ENCODE measurements at places on chromosomes 11 and 22. TPM values are rescaled to one million over a fixed set of nuclear protein-coding genes. Genes with fewer than 3 reads are reported as not detected.

The DNAJB7 gene
- not detected for total RNA-seq

DNA sequence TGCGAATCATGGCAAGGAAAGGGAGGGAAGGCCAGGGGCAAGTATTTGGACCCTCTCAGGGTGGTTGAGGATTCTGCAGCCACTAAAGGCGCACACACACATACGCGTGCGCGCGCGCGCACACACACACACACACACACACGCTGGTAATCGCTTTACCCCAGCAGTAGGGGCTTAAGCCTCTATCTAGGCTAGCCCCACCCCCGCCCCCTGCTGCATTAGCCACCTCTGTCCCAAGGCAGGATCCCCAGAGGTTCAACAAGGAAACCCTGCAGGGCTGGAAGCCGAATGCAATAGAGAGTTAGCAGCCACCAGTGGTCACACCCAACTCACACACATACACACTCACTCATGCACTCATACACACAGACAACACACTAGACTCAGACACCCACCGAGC is 28.6 kb upstream of the ELFN2 start:
- no peak for DNase-seq

The NCR3LG1 gene
- 0.94 TPM for total RNA-seq

DNA sequence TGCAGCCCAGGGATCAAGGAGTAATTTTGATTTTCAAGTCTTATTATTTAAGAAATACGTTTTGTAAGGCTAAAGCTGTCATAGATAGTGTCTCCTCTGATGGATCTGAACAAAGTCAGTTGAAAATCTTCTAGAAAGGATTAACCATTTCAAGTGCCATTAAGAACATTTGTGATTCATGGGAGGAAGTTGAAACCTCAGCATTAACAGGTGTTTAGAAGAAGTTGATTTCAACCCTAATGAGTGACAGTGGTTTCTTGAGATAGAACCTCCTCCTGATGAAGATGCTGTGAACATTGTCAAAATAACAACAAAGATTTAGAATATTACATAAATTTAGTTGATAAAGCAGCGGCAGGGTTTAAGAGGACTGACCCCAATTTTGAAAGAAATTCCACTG is 61.7 kb downstream of the PRR5L start:
- no peak for DNase-seq

DNA sequence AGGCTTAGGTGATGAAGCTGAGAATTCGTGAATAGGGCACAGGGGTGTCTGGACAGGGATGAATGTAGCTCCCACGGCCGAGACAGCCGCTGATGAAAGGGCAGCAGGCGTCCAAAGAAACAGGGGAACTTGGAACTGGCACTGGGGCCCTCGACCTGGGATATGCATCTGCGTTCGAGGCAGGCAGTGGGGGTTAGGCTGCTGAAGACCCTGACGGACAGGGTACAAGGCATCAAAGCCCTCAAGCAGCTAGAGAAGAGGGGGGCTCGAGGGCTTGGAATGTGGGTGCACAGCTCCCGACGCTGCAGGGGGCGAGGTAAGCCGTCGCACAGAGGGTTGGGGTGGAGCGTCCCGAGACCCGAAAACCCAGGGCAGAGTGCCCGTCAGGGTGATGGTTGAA is 6.9 kb upstream of the SYT8 start:
- DNase-seq = no peak

- DNase-seq = no peak
These were observed 13.8 kb upstream of the MIAT start for GRCh38 chr22:26643418-26644100.

The P2RY2 gene
- total RNA-seq = 0.35 TPM

GRCh38 chr22:23503736-23504440 is 76.2 kb downstream of the IGLL1 start:
- DNase-seq = no peak

DNA sequence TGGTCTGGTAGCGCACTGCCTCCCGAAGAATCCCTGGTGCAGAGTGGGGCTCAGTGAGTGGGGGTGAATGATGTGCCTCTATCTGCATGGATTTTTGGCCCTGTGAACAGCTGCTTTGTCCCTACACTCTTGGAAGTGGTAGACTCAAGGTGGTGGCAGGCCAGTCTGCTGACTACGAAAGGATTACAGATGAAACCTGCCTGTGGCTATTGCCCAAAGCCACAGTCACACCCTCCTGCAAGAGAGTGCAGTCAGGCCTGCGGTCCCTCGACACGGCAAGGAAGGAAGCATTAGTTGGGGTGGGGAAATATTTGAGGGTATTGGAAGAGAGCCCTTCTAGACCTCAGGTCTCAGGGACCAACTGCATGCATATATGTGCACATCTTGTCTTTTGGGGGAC is 63.7 kb downstream of the DSCAML1 start:
- no peak for DNase-seq

GRCh38 chr11:44006917-44007361 is 40.8 kb upstream of the ACCSL start:
- peak; percentile 14 for DNase-seq

The POTEH gene
- not detected for total RNA-seq

- DNase-seq = no peak
These were observed 77.4 kb downstream of the FAM168A start for GRCh38 chr11:73520353-73521061.

The MRGPRX3 gene
- total RNA-seq = not detected

DNA sequence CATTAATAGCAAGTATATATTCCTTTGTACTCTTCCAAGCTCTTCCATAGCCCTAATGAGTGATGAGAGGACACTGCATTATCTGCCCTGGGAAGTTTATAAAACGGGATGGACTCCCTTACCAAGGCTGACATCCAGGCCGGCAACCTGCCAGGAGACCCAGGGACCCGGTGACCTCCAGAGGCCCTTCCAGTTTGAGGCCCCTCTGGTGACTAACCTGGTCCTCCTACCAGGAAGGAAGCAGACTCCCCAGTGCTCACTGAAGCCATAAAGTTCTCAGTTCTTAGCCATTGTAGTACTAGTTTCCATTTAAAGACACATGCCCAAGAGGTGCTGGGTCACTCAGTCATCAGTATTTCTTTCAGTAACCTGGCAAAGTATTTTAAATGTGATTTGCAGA is 345.4 kb downstream of the TENM4 start:
- no peak for DNase-seq

The GRIK4 gene
- 2.2 TPM for total RNA-seq

DNA sequence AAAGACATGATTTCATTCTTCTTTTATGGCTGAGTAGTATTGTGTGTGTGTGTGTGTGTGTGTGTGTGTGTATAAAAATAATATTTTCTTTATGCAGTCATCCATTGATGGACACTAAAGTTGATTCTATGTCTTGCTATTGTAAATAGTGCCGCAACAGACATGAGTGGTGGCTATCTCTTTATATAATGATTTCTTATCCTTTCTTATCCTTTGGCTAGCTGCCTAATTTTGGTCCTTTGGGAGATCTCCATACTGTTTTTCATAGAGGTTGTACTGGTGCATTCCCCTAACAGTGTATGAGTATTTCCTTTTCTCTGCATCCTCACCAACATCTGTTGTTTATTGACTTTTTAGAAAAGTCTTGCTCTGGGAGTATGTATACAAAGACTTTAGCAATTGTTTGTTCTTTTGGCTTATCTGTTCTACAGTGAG is 107.0 kb downstream of the STIM1 start:
- no peak for DNase-seq

GRCh38 chr22:48333816-48334735 is 1493.6 kb downstream of the BRD1 start:
- DNase-seq = no peak

GRCh38 chr11:77879218-77879617 is 58.3 kb downstream of the AAMDC start:
- no peak for DNase-seq

The EHF gene
- not detected for total RNA-seq

DNA sequence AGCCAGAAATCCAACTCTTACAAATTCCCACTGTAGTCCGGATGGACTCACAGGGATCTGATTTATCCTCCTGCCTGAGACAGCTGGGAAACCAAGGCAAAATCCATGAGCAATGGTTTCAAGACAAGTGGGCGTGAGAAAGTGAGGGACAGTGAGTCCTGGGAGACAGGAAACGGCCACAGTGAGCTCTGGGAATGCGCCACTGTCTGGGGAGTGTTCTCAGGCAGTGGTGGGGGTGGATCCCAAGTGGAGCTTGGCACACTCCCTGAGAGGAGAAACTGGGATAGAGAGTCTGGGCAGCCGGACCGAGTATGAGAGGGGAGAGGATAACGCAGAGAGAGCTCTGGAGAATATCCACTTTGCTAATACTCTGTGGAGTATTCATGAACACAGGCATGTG is 9.8 kb downstream of the IL17REL start:
- DNase-seq = no peak

- no peak for DNase-seq
These were observed 164.5 kb upstream of the POU2AF2 start for GRCh38 chr11:111081021-111081511.

DNA sequence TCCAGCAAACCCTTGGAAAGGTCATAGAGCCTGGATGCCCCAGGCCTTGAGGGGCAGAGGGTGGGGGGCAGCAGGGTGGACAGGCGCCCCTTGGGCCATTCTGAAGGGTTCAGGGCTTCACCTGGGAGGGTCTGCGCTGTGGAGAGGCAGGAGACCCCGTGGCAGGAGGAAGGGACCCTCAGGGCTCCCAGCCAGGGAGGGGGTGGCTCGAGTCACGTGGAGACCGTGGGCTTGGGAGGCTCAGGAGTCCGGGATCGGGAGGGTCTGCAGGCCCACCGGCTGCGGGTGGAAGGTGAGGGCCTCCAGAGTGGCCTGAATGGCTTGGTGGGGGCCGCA is 48.5 kb upstream of the A4GALT start:
- DNase-seq = no peak

DNA sequence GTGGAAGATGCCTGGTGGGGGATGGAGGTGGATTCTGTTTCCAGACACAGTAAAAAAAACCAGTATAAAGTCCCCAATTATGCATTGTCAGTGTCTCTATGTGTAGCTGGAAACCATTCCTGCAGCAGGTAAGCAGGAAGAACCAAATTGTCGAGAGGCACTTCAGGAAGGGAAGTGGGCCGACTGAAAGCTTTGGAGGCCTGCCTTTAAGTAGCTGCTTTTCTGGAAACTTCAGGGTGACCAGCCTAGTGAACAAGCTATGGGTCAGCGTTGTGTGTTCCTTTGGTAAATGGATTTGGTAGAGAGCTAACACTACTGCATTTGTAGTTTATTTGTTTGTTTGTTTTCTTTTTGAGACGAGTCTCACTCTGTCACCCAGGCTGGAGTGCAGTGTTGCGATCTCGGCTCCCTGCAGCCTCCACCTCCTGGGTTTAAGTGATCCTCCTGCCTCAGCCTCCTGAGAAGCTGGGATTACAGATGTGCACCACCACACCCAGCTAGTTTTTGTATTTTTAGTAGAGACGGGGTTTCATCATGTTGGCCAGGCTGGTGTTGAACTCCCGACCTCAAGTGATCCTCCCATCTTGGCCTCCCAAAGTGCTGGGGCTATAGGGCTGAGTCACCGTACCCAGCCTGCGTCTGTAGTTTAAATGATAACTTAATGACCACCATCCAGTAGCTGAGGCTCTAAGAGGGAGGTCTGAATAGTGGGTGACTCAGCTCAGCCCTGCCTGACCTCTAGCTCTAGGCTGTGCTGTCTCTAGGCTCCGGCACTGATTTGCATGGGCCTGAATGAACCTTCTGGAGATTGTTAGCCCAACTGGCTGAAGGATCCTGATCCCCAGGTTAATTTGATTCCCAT is 12.8 kb downstream of the PTPRJ start:
- DNase-seq = no peak

- no peak for DNase-seq
These were observed 694.7 kb downstream of the NTM start for GRCh38 chr11:132064987-132065620.

- no peak for DNase-seq
These were observed 578 bp upstream of the NUP160 start for GRCh38 chr11:47848700-47849155.

The PGM2L1 gene
- 17.7 TPM for total RNA-seq

- no peak for DNase-seq
These were observed 4.7 kb upstream of the PCF11 start for GRCh38 chr11:83152264-83152663.

- DNase-seq = no peak
These were observed 137.6 kb downstream of the TRPC6 start for GRCh38 chr11:101446238-101446637.

DNA sequence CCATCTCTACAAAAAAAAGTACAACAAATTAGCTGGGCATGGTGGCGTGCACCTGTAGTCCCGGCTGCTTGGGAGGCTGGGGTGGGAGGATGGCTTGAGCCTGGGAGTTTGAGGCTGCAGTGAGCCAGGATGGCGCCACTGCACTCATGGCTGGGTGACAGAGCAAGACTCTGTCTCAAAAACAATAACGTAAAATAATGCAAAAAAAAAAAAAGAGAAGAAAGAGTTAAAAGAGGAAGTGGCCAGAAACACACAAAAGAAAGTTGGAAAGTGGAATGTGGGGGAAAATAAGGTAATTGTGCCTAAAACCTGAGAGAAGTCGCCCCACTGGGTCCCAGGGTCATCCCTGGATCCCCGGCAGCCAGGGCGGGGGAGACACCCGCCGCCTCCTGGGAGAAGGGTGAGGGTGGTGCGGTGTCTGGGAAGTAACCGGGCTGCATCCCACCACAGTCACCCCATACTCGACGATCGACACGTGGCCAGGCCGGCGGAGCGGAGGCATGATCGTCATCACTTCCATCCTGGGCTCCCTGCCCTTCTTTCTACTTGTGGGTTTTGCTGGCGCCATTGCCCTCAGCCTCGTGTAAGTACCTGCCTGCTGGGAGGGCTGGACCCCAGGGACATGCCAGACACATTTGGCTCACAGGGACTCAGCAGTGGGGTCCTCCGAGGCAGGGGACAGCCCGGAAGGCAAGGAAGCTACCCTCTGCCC is 8.1 kb downstream of the UPK3A start:
- DNase-seq = no peak

GRCh38 chr11:105224482-105225253 is 85.1 kb upstream of the CARD18 start:
- DNase-seq = no peak

The CRYBB2 gene
- total RNA-seq = not detected

- DNase-seq = no peak
These were observed 27.0 kb downstream of the SGSM3 start for GRCh38 chr22:40397396-40397795.

DNA sequence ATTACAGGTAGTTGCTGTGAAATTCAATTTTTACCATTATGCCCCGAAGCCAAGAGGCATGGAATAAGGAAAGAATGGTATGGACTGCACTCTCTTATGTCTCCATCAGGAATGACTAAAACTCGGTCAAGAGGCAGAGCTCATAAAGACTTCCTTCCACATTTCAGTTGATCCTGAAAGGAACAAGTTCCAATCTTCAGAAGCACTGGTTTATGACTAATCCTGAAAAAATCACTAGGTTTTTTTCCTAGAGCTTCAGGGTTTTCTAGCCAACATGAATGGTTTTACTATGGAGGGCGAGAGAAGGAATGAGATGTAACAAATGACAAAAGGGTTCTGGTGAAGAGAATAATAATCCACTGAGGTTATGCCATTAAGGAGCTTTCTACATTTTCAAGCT is 832.2 kb downstream of the NTM start:
- no peak for DNase-seq

DNA sequence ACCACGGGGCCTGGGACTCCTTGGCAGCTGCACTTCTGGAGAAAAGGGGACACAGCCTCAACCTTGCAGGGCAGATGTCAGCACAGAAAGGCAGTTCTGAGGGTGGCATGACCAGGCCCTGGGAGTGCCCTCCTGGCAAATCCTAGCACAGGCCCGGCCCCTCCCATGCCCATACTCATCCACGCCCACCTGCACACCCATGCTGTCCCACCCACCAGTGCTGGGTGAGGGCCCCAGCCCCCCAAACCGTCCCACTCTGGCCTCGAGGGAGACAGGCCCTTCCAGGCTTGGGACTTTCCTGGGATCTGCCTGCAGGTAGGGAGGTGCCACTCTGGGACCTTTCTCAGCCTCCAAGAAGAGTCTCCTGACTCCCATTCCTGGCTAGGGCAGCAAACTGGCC is 10.1 kb downstream of the DUSP8 start:
- no peak for DNase-seq

The GPR83 gene
- total RNA-seq = 0.15 TPM
